MV-4-11 (cell line): ENCODE measurements at places on chromosomes 7 and 10.
A peak's percentile ranks its signal among the peaks of the same experiment; 100 is the strongest.

GRCh38 chr10:112898540-112899390, 51.3 kb upstream of the TCF7L2 start:
- no peak for DNase-seq

GRCh38 chr7:39749177-39749576, 125.8 kb downstream of the RALA start:
- DNase-seq: no peak

DNA sequence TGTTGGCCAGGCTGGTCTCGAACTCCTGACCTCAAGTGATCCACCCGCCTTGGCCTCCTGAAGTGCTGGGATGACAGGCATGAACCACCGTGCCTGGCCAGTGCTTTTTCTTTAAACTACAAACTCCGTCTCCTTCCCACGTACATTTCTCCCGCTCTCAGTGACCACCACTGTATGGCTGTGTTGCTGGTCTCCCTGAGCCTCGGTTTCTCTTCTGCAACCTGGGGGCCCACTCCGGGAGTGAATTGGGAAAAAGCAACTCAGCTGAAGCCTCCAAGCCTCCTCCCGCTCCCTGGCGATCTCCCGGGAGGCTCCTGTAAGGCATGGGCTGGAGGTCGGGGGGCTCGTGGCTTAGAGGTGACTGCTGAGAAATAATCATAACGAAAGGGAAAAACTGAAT, 136.3 kb downstream of the ELFN1 start:
- no peak for DNase-seq

DNA sequence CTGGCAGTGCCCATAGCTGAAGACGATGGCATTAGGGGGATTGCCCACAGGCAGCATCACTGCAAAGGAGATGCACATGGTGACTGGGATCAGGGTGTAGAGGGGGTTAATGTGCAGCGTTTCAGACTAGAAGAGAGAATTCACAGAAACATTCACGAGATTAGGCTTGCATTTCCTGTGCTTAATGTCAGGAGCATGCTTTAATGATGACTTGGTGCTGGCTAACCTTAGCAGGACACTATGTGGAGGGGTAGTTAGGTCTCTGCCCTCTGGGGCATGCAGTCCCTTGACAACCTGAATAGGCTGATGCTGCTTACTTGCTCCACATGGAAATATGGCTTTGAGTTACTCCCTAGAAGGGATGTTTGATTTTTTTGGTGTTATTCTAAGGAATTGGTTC, 21.8 kb downstream of the STMP1 start:
- DNase-seq: no peak

GRCh38 chr7:81676105-81676811, 93.6 kb downstream of the HGF start:
- DNase-seq: no peak

- DNase-seq: peak; percentile 51
Measured at GRCh38 chr7:151206914-151207313, 3.4 kb downstream of the H2BK1 start.

- no peak for DNase-seq
Measured at GRCh38 chr10:91210435-91210834, 10.0 kb upstream of the PCGF5 start.

GRCh38 chr7:8065356-8065813, 96.8 kb downstream of the GLCCI1 start:
- DNase-seq: no peak

DNA sequence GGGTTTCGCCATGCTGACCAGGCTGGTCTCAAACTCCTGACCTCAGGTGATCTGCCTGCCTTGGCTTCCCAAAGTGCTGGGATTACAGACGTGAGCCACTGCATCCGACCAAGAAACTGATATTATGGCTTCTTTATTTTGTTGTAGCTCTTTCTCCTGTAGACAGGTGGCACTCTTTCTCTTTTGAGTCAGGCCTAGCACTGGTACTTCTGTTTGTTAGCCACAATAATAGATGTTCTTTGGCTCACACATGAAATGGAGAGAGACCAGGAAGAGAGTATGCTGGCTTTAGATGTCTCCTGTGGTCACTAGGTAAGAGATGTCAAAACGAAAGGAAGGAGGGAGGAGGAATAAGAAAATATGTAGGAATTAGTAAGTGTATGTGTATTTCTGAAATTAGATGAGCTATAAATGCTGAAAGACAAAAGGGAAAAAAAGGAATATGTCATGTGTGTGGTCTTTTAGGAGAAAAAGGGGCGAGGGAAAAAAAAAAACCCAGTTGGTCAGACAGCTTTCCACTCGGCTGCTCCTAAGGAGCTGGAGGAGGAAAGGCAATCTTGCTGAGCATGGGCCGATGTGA, 78.7 kb downstream of the CLEC2L start:
- peak; percentile 24 for DNase-seq

GRCh38 chr7:128027485-128027980, 3.7 kb downstream of the LRRC4 start:
- DNase-seq: no peak
